ENCODE measurements at places on chromosomes 13 and 19. TPM values are rescaled to one million over a fixed set of nuclear protein-coding genes. Genes with fewer than 3 reads are reported as not detected.

- H3K27ac ChIP-seq = no peak overlapping the region
- peak; percentile 96 for DNase-seq
- H3K4me3 ChIP-seq = no peak overlapping the region
These were observed 10.9 kb downstream of the GNA15 start for GRCh38 chr19:3146677-3147100.

GRCh38 chr13:80348314-80348713 is 7.4 kb upstream of the SPRY2 start:
- H3K27ac ChIP-seq = no peak overlapping the region
- no peaks in the 10 kb centered on the region for H3K36me3 ChIP-seq
- DNase-seq = no peak
- no peak overlapping the region for H3K4me3 ChIP-seq
- H3K4me1 ChIP-seq = no peaks in the 10 kb centered on the region

DNA sequence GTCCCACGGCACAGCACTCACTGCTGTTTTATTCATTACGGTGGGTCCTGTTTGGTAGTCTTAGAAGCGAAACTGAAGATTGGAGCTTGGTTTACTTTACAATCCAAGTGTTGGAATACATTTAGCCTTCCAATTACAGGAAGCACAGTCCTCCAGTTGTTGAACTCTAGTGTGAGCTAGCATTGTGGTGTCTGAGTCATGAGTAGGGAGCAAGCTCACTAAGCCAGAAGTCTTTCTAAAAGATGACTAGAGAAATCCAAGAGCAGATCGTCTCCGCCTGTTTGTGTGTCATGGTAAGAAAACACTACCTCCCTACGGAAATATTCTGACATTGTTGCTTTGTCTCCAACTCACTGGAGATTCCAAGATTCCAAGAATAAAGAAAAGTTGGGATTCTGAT is 10.1 kb upstream of the SHISA2 start:
- no peak overlapping the region for H3K27ac ChIP-seq
- H3K36me3 ChIP-seq = no peaks in the 10 kb centered on the region
- H3K4me3 ChIP-seq = no peak overlapping the region
- H3K27me3 ChIP-seq = no peaks in the 10 kb centered on the region

DNA sequence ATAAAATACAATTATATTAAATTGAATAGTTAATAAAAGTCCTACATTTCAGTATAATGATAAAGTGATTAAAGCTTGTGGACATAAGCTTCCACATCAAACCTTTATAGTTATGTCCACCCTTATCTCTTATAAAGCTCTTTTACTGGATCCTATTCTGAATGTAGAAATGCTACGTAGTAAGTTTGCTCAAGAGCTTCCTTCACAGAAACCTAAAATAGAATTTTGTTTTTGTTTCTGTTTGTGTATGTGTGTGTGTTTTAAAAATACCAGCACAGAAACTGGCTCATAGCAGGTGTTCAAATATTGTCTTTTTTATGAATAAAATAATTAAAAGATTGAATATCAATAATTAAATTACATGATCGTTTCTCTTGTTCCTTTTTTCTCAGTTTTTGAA is 21.0 kb upstream of the UFM1 start:
- H3K36me3 ChIP-seq = no peaks in the 10 kb centered on the region
- H3K27me3 ChIP-seq = no peaks in the 10 kb centered on the region
- no peaks in the 10 kb centered on the region for H3K4me1 ChIP-seq
- no peak for DNase-seq

- H3K36me3 ChIP-seq = no peaks in the 10 kb centered on the region
- no peak for DNase-seq
- H3K4me1 ChIP-seq = no peaks in the 10 kb centered on the region
- H3K4me3 ChIP-seq = no peak overlapping the region
These were observed 34.7 kb downstream of the VSTM2B start for GRCh38 chr19:29560313-29561075.

DNA sequence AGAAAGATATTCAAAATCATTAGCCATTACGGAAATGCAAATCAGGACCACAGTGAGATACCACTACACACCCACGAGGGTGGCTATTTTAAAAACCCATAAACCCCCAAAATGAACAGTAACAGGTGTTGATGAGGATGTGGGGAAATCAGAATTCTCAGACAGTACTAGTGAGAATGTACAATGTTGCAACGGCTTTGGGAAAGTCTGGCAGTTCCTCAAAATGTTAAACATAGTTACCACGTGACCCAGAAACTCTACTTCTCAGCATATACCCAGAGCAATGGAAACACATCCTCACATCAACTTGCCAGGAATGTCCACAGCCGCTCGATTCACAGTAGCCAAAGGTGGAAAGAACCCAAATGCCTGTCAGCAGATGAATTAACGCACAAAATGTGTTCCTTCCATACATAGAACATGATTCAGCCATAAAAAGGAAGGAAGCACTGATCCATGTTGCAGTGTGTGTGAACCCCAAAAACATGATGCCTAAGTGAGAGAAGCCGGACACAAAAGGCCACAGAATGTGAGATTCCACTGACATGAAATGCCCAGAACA is 7.0 kb downstream of the PLVAP start:
- DNase-seq = no peak
- H3K36me3 ChIP-seq = no peaks in the 10 kb centered on the region
- H3K4me1 ChIP-seq = no peaks in the 10 kb centered on the region
- no peak overlapping the region for H3K27ac ChIP-seq
- no peaks in the 10 kb centered on the region for H3K27me3 ChIP-seq

The TBCB gene
- total RNA-seq = 153 TPM

All from H1 (cell line).